ENCODE measurements at places on chromosomes 16 and 17.

DNA sequence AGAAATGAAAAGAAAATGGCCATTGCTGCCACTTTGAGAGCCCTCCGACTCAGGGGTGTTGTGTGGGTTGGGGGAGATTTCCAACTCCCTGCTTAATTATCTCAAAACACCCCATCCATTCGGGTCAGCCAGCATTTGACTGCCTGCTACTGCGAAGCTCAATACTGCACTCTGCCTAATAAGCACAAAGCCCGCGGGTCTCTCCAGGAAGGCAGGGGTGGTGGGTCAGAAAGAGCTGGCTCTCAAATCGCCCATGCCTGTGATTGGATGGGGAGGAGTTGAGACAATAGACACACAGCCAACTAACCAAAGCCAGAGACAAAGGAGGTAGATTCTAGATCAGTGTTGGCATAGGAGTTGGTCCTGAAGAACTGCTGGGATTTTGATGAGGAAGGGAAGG, 2.3 kb upstream of the XAF1 start:
- DNase-seq, result no peak

- no peak for DNase-seq
Observed at GRCh38 chr17:50263331-50264262, 10.7 kb upstream of the TMEM92 start.

DNA sequence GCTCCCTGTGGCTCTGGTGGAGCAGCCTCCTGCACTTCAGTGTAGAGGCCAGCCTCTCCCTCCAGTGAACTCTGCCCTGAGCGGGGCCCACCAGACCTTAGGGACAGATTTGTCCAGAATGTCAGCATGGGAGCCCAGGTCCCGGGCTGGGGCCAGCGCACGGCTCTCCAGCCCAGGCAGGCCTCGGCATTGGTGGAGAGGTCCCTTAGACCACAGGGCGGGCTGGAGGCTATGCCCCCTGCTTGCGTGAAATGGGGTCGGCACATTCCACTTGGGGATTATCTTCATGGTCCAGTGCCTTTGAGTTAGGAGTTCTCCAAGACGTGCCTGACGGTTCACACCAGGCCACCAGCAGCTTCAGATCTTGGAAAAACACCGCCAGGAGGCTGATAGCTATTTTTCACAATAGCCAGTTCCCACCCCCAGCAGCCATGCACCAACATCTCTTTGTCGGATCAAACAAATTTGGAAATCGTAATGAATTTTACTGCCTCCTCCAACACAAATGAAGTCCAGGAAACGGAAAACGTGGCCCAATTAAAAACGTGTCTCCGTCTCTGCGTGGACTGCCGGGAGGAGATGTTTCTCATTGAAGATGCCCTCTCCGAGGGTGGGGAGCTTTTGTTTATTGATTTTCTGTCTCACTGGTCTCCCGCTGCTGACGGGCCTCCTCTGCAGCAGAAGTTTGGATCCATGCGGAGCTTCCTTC, 110.0 kb upstream of the CIBAR2 start:
- no peak for DNase-seq

GRCh38 chr17:19384723-19385391, 2.1 kb downstream of the MFAP4 start:
- DNase-seq, result peak; percentile 15

- no peak for DNase-seq
Observed at GRCh38 chr16:4087990-4088577, 28.2 kb downstream of the ADCY9 start.

DNA sequence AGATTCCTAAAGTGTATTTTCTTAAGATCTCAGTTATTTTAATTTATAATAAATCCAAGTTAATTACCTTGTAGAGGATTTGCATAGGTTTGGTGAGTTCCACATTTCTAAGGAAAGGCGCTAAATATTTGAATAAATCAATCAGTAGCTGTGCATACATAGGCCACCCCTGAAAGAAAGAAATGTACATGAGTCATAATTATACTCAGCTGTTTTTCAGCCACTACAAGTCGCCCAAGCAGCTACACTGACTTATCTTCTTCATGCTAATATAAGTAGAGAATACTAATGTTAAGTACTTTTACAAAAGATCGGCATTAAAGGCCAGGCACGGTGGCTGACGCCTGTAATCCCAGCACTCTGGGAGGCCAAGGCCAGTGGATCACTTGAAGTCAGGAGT, 14.9 kb downstream of the SETD6 start:
- no peak for DNase-seq

GRCh38 chr16:46812781-46813540, 18.0 kb downstream of the C16orf87 start:
- no peak for DNase-seq

DNA sequence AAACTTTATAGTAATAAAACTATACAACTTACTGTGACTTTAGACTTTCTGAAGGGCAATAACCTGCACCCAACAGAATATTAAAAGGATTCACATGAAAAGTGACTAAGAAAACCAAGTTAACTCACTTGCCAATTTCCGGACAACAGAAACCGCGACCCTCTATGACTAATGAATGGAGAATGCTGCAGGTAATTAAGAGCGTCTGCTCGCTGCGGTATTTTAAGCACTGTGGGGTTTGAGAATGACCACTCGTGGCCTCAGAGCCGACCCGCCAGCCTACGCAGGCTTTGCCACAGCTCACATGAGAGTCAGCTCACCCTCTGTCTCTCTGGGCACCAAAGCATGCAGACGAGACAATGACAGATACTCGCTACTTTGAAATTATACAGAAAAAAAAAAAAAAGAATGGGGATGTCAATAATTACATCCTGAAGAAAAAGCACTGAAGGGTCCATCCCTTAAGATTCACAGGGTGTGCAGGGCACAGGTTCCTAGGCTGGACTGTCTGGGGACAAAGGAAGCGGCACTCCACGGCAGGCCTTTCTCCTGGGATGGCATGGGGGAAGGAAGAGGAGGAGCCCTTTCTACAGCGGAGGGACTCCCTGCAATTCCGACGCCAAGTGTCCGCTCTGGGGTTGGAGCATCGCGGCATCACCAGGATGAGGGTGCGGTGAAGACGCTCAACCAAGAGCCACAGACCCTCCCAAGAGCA, 35.0 kb downstream of the ZCCHC14 start:
- peak; percentile 74 for DNase-seq

DNA sequence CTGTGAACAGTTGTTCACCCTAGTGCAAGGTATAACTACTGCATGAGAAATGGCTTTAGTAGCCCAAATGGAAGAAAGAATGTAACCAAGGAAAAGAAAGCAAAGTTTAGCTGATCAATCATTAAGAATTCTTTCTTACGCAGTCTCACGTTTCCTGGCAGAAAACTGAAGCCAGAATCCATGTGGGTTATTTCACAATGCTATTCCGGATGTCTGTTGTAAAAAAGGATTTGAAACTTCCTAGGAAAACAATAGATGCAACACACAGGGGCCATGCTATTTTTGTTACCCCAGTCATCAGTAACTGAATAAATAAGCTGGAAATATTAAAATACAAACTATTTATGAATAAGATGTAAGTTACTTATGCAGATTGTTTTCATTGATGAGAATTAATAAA, 802.5 kb downstream of the CDH8 start:
- no peak for DNase-seq

DNA sequence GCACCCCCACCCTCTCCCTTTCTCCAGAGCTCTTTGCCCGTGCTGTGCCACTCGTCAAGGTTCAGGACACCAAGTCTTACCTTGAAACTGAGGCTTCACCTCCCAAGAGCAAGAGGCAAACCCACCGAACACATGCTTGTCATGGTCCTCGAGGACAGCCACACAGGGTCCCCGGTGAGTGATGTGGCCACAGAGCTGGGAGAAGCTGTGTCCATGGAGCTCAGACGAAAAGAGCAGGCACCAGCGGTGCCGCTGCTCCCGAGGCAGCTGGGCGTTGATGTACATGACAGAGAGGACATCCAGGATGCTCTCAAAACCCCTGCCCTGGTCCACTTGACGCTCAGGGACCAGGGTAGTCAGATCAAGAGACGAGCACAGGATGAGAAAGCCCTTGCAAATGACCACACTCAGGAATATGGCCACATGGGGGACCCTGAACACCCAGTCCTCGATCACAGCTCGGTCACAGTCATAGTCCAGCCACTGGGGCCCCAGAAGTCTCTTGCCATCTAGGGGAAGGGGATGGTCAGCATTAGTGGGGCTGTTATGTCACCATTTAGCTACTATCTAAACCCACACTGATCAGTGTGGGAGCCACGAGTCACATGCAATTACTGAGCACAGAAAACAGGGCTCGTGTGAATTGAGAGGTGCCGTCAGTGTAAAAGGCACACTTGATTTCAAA, 17.8 kb downstream of the MEAK7 start:
- DNase-seq, result no peak

GRCh38 chr17:60391471-60392041, 377 bp downstream of the USP32 start:
- DNase-seq, result no peak

GRCh38 chr17:18166894-18167293, 16.7 kb upstream of the ALKBH5 start:
- DNase-seq, result no peak

- DNase-seq, result no peak
Observed at GRCh38 chr17:81603846-81604610, 32.9 kb downstream of the NPLOC4 start.

GRCh38 chr16:54080524-54081008, 206.0 kb downstream of the IRX3 start:
- DNase-seq, result no peak

GRCh38 chr17:27651411-27652345, 20.7 kb downstream of the LGALS9 start:
- DNase-seq, result peak; percentile 89

- DNase-seq, result no peak
Observed at GRCh38 chr17:16870253-16871245, 101.4 kb downstream of the TNFRSF13B start.

DNA sequence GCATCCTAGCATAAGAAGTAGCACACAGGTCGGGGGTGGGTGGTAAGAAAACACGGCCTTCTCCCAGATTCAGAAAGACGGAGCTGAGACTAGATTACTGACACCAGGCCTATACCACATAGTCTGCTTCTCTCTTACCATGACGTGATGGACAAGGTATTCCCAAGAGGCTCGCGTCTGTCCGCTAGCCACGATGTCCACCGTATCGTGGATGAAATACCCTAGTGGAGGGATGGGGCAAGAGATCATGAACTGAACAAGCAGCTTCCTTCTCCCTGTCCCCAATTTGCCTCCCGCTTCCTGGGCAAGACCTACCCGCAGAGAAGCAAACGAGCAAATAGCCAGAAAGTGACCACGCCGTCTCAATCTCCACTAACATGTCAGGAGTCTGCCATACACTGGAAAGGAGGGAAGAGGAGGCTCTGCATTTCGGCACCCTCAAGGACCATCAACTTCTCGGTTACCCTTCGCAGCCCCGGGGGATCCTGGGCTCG, 820 bp downstream of the TLCD1 start:
- peak; percentile 67 for DNase-seq

DNA sequence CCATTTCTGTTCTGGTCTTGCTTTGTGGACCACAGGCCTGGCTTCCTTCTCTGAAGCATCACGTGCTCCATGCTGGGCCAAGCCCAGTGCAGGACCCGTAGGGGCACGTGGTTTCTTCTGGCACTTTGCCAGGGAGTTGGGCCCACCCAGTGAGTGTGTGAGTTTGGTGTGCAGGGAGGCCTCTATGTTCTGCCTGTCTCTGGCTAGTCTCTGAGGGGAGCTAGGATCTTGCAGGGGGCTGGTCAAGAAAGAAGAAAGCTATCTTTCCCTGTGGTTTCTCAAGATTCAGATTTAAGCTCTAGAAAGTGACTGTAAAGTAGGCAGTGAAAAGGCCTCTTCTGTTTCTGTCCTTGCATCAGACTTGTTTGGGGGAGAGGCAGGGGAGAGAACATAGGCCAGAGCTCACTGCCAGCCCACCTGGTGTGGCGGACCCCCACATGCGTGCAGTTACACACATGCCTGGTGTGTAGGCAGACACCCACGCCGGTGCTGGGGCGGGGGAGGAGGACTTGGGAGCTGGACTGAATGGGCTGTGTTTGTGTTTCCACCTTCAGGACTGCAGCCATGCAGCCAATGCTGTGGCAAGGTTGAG, 11.8 kb downstream of the LASP1 start:
- DNase-seq, result peak; percentile 80

GRCh38 chr17:12664894-12665262, 812 bp upstream of the MYOCD start:
- no peak for DNase-seq

GRCh38 chr16:16007743-16008111, 58.3 kb downstream of the ABCC1 start:
- DNase-seq, result no peak

DNA sequence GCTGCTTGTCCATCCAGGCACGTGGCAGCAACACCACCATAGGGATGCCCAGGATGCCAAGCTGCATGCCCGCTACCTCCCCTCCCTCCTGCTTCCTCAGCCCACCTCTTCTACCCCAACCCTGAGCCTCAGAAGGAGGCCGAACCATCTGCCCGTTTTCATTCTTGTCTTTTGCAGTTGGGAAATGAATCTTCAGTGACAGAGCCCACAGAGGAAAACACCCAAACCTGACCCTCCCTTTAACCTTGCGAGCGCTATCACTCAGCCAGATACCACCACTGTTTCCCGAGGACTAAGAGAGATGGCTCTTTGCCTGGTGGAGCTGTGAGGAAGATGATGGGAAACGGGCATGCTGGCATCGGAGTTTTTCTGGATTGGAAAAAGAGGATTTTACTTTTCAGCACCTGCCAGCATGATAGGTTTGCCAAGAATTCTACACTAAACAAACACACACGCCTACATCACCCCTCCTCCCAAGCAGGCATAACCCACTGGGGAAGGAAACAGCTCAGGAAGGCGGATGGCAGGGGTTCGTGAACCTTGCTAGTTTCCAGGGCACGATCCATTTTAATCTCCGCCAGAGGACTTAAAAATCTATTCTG, 457.4 kb downstream of the SLC39A11 start:
- DNase-seq, result no peak

GRCh38 chr17:44637066-44637465, 19.2 kb upstream of the MEIOC start:
- DNase-seq, result no peak

DNA sequence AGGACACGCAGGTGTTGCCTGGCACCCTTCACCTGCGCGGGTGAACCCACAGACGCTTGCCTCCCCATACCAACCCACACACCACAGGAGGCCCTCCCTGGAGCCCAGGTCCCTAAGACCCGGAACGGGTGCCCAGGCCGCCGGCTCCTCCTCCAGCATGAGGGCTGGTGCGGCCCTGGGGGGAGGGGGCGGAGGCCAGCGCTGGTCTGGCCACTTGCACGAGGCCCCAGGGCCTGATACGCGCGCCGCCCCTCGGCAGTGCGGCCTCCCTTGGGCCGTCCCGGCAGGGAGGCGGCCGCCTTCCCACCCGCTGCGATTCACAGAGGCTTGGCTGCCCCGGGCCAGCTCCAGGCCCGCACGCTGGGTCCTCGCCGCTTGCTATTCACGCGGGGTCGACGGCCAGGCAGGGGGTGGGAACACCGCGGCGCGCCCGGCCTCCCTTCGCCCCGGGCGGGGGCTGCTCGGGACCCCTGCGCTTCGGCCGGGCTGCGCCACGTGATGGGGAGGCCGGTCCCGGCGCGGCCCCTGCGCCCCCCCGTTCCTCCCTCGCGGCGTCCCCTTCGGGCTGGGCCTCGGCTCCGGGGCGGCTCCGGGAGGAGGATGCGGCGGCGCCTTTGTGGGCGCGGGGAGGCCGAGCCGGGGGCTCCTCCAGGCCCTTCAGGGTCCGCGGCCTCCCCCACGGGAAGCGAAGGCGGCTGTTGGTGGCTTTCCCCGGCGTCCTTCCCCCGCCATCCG, 685 bp downstream of the FASN start:
- DNase-seq, result no peak

Data from stimulated activated CD8-positive, alpha-beta memory T cell treated with anti-CD3 and anti-CD28 coated beads, Interleukin-4, amount 100 ng/mL, for 48 hours (primary cell).